ENCODE measurements at places on chromosomes 12 and 14. TPM values are rescaled to one million over a fixed set of nuclear protein-coding genes. Genes with fewer than 3 reads are reported as not detected.

- no peak for DNase-seq
These were observed 2.6 kb downstream of the BMP4 start for GRCh38 chr14:53953828-53954550.

DNA sequence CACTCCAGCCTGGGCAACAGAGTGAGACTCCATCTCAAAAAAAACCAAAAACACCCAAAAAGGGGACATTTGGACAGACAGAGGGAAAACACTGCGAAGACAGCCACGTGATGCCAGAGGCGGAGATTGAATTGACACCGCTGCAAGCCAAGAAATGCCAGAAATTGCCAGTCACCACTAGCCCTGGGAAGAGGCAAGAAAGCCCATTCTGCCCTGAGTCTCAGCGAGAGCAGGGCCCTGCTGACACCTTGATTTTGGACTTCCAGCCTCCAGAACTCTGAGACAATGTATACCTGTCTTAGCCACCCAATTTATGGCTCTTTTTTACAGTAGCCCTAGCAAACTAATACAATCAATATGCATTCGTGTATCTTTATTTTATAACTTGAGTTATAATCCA is 7.4 kb upstream of the IGFBP6 start:
- DNase-seq = peak; percentile 44

DNA sequence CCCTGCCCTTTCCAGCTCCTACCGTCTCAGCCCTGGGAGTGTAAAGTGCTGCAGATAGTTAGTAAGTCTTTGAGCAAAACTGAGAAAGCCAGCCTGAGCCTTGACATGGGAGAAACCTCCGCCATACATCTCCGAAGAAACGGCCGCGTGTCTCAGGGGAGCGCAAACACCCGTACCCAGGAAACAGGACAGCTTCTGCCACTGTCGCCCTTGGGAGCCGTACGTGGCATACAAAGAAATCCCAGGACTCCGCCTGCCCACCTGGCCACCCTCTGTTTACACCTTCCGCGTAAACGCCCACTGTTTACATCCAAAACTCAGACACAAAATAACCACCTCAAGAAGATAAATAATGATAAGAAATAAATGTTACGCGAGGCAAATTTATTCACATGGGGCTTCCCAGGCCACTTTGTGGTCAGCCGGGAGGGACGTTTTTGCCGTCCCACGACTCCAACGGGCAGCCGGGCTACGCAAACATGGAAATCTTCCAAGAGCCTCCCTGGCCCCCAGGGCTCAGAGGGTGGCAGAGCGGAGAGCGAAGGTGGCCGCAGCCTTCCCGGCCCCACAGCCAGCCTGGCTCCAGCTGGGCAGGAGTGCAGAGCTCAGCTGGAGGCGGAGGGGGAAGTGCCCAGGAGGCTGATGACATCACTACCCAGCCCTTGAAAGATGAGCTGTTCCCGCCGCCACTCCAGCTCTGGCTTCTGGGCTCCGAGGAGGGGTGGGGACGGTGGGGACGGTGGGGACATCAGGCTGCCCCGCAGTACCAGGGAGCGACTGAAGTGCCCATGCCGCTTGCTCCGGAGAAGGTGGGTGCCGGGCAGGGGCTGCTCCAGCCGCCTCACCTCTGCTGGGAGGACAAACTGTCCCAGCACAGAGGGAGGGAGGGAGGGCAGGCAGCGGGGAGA is at the start of gene BDKRB2:
Gene BDKRB2 (plus strand): TSS at position 689 of the 908 bp plus-strand sequence. CDS start 32,269 bp downstream, outside the sequence.
- DNase-seq = peak; percentile 93

Gene RASSF9
- 1.0 TPM for total RNA-seq

Data from endodermal cell (in vitro differentiated cells).